ENCODE measurements at places on chromosomes 7 and 10.

GRCh38 chr7:85521108-85521694, 334.3 kb upstream of the SEMA3D start:
- ATAC-seq: no peak

DNA sequence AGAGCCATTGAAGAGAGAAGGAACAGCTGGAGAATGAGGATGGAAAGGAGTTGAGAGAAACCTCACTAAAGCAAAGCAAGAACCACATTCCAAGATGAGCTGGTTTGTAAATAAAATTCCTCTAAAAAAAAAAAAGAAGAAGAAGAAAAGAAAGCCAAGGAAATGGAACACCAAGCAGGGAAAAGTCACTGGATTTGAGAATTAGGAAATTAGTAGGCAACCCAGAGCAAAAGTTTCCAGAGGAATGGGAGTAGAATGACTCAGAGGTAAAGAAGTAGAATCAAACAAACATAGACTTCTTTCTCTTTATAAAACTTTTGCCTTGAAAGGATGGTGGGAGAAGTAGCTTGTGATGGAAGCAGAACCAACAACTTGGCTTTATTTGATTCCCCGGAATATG, 3.9 kb downstream of the CH25H start:
- no peak for ATAC-seq

- ATAC-seq: no peak
These were observed 592.5 kb downstream of the KCNMA1 start for GRCh38 chr10:77045085-77045484.

DNA sequence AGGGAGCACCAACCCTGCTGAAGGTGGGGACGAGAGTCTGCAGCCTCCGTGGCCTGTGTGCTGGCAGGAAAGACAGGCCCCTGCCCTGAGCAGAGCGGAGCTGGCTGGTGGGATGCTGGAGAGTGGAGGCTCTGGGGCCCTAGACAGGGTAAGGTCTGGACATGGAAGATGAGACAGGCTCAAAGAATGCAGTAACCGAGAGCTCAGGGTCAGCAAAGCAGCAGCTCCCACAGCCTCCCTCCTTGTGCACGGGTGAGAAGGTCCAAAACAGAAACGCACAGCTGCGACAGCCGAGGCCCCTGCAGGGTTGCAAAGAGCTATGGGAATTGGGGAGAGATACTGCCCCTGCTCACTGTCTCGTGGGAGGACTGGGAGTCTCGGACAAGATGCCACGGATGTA, 80.5 kb downstream of the TNS3 start:
- ATAC-seq: no peak

GRCh38 chr10:70063418-70064098, 10.9 kb downstream of the MACROH2A2 start:
- no peak for ATAC-seq

DNA sequence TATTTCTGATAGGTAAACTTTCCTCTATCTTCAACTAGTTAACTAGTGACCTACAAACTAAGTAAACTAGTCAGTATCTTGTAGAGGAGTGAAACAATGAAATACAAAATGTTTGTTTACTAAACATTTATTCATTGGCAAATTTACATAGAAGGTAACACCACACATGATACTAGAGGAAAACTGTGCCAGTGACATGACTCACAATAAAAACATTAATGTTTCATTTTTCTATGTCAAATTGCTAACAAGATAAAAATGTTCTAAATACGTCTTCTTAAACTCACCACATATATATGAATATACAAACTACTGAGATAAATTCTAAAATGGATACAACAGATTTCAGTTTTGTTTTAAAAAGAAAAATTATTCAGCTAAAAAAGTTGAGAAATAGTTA, 471.3 kb downstream of the PARD3 start:
- no peak for ATAC-seq

GRCh38 chr7:111091593-111092358, 849 bp downstream of the LRRN3 start:
- ATAC-seq: no peak

Measured in stimulated activated memory B cell treated with anti-CD40 and anti-IgM and Interleukin-4, amounts not matched to agents 10 μg/mL and 1 μg/mL and 100 μg/mL, for 72 hours (primary cell).